ENCODE measurements at places on chromosomes 1 and 21.

GRCh38 chr1:180930687-180931086, 18.0 kb downstream of the KIAA1614 start:
- no peak for DNase-seq

- DNase-seq, result peak; percentile 62
Observed at GRCh38 chr21:43864313-43864961, 586 bp upstream of the AGPAT3 start.

GRCh38 chr1:233010146-233010545, 59.7 kb downstream of the NTPCR start:
- DNase-seq, result no peak

GRCh38 chr1:182143154-182143657, 81.7 kb upstream of the ZNF648 start:
- DNase-seq, result peak; percentile 94

DNA sequence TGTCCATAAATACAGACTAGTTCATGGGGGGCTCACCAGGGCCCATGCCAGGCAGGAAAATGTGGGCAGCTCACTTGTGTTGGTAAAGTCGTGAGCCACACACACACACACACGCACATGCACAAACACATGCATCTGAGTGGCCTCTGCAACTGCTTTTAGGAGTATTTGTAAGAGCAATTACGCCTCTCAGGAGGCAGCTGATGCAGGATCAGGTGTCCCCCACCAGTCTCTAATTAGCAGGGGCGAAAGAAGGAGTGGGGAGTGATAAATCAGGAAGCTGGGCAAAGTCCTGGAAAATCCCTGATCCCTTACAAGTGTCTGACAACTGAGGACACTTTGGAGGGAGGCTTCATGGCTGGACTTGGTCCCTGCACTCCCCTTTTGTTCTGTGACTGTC, 5.7 kb upstream of the IVL start:
- DNase-seq, result no peak

GRCh38 chr1:100774370-100774769, 54.8 kb downstream of the VCAM1 start:
- no peak for DNase-seq

- no peak for DNase-seq
Observed at GRCh38 chr1:244211559-244211944, 160.5 kb downstream of the ZBTB18 start.

- DNase-seq, result no peak
Observed at GRCh38 chr1:37078866-37079265, 44.6 kb upstream of the GRIK3 start.

GRCh38 chr1:36160949-36161485, 5.1 kb downstream of the MAP7D1 start:
- DNase-seq, result peak; percentile 59

GRCh38 chr1:159009704-159010361, at the start of gene IFI16:
TSS of gene IFI16 (plus strand) at chr1:159009907. CDS start at chr1:159014681, 4,774 bp downstream.
- no peak for DNase-seq

DNA sequence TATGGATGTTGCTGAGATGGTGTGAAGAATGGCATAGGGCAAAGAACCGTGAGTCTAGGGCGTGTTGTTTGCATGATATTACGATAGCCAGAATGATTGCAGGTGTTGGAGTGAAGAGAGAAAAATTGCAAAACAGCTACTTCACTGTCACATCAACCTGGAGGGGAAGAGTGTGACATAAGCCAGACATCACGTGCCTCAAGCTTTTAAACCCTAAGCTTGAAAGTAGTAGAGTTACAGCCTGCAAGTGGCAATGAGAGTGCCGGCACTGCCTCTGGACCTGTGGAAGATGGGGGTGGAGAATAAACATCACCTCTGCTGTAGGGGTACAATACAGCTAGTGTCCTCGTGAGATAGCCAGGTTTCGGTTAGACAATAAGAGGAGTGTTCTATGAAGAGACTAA, 11.1 kb downstream of the EEIG2 start:
- no peak for DNase-seq

DNA sequence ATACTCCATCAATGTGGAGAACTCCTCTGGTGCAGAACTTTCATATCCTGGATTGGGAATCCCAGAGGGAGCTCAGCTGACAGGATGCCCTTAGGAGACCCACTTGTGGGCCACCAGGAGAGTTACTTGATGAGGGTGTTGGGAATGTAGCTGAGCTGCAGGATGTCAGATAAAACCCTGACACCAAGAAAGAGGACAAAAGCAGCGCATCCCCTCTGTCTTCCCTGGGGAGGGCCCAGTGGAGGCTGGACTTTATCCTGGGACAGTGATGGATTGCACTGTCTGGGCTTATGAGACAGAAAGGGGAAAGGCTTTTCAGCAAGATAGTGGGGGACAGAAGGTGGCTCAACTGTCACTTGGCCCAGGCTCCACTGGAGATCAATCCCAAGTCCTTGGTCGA, 88.1 kb upstream of the BCAR3 start:
- no peak for DNase-seq

GRCh38 chr21:42681296-42682206, 28.1 kb downstream of the PDE9A start:
- DNase-seq, result no peak

DNA sequence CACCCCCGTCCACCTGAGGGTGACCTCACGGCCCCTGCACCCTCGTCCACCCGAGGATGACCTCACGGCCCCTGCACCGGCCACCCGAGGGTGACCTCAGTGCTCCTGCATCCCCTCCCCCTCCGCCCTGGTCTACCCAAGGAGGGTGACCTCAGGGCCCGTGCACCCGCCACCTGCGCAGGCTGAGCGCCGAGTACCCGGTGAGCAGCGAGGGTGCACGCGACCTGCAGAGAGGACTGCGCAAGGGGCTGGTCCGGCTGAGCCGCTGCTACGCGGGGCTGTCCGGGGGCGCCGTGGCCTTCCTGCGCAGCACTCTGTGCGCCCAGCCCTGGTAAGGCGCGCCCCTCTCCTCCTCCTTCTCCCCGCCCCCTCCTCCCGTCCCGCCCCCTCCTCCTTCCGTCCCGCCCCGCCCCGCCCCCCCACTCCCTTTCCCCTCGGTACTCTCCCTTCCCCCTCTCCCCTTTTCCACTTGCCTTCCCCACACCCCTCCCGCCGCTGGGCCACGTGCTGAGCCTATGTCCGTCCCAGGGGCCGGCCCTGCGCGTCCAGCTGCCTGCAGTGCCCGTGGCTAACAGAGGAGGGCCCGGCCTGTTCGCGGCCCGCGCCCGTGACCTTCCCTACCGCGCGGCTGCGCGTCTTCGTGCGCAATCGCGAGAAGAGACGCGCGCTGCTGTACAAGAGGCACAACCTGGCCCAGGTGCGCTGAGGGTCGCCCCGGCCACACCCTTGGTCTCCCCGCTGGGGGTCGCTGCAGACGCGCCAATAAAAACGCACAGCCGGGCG, 28.4 kb downstream of the TRIM11 start:
- DNase-seq, result no peak

DNA sequence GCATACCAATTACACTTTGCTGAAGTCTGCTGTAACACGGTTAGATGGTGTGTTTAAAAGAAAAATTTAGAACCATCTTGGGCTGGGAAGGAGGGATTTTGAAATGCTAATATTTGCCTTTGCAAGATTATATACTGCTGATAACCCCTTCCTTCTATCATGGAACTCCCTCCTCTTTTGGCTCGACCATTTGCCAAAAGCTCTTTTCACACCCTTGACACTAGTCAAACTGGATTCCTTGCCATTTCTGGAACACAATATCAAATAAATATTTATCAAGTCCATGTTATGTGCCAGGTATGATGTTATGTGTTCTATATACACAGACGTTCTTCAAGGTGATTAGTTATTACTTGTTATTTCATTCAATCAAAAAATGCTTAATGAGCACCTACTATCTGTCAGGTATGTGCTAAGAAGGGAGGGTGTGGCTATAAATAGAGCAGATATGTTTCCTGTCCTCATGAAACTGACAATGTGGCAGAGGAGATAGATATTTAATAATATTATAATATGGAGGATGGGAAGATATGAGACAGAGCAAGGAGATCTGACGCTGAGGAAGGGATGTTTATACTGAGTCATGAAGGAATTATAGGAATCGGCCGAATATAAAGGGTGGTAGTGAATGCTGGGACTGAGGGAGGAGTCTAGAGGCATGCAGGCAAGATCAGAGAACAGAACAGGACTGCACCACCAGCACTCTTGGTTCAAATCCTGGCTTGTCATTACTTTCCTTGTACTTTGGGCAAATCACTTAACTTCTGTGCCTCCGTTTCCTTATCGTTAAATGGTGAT, 16.1 kb upstream of the XPR1 start:
- DNase-seq, result no peak

- no peak for DNase-seq
Observed at GRCh38 chr21:14243874-14244273, 27.9 kb downstream of the RBM11 start.

DNA sequence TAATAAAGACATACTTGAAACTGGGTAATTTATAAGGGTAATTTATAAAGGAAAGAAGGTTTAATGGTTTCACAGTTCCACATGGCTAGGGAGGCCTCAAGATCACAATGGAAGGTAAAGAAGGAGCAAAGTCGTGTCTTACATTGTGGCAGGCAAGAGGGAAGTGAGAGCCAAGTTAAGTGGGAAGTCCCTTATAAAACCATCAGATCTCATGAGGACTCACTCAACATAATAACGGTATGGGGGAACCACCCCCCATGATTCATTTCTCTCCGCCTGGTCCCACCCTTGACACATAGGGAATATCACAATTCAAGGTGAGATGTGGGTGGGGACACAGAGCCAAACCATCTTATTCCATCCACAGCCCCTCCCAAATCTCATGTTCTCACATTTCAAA, 76.8 kb upstream of the ZNF678 start:
- no peak for DNase-seq

DNA sequence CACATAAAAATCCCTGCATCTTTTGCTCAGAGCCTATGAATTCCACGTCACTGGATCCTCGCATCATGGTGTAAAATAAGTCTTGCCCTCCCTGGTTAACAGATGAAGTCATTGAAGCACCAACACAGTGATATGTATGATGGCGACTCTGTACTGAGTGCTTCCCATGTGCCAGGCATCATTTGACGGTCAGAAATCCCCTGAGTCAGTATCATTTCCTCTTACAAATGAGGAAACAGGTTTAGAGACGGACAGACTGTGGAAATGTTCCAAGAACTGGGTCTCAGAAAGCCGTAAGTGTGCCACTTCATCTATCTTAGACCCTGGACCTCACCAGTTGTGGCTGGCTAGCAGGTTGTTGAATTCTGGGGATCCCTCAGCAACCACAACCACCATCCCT, 5.1 kb upstream of the OLFML2B start:
- no peak for DNase-seq

- DNase-seq, result no peak
Observed at GRCh38 chr1:40301066-40301465, 16.0 kb downstream of the COL9A2 start.

DNA sequence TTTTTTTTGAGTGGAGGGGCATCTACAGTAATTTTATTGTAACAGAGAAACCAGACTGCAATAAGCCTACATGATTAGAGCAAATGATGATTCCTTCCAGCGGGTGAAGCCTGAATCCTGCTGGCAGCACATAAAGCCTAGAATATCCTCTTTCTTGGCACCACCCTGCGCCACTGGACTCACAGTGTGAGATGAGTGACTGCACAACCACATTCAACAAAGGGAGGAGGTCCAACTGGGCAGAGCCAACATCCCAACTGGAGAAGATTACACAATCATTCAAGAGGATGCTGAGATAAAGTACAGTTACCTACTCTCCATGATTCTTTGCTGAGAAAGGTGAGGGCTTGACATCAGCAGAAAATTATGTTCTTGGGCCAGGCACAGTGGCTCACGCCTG, 67.4 kb downstream of the TNFSF4 start:
- DNase-seq, result no peak

- DNase-seq, result no peak
Observed at GRCh38 chr1:214638997-214639396, 36.0 kb downstream of the CENPF start.

- DNase-seq, result no peak
Observed at GRCh38 chr1:110477041-110477440, 26.1 kb downstream of the PROK1 start.

- DNase-seq, result peak; percentile 77
Observed at GRCh38 chr1:209823143-209824041, 4.4 kb upstream of the UTP25 start.

- DNase-seq, result no peak
Observed at GRCh38 chr1:69055194-69055593, 512.5 kb upstream of the LRRC7 start.

DNA sequence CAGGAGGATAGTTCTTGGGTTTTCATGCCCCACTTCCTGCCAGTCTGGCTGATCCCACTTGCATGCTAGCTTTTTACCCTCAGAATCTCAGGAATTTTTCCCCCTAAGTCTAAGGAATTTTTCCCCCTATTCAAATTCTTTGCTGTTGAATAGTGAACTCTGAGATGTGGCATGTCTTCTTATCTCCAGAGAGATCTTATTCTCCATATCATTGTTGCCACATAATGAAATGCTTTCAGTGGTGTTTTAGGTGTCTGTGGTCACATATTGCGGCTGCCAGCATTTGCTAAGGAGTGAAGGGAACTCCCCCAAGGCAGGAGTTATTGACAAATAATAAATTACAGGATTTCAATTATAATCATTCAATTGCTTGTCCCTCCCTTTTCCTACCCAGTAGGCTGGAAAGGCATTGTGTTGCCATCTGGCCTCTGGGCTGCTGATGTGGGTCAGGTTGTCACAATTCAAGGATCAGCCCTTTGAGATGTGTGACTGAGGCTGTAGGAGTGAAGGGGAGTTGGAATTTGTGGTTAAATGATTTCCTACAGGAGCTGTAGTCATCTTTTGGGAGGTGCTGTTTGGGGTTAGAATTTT, 3.9 kb upstream of the FLG start:
- no peak for DNase-seq

- no peak for DNase-seq
Observed at GRCh38 chr1:201105688-201106087, 6.5 kb downstream of the CACNA1S start.

- no peak for DNase-seq
Observed at GRCh38 chr1:51729824-51730301, 113.0 kb downstream of the OSBPL9 start.

DNA sequence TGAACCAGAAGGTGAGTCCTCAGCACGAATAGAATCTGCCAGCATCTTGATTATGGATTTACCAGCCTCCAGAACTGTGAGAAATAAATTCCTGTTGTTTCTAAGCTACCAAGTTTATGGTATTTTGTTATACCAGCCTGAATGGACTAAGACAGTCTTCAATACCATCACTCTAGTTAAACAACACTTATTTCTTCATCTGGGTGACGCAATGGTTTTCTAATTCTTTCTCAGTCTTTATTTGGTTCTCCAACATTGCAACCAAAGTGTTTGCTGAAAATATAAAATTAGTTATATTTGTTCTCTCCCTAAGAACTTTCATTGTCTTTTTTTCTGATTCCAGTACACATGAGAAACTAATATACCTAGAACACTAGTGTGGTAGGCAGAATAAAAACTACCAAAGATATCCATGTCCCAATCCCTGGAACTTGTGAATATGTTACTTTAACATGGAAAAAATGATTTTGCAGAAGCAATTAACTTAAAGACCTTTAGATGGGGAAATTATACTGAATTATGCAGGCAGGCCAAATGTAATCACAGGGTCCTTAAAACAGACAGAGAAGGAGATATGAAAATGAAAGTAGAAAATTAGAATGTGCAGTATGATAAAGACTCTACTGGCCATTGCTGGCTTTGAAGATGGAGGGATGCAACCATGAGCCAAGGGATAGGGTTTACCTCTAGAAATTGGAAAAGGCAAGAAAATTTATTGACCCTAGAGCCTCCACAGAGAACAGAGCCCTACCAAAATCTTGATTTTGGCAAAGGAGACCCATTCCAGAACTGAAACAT, 1115.1 kb downstream of the PLA2G4A start:
- no peak for DNase-seq

Data from hematopoietic multipotent progenitor cell treated with erythropoietin and hydrocortisone succinate and interleukin-3 and kit ligand, for 17 days (in vitro differentiated cells).